Hindlimb muscle (tissue), 1 donor: ENCODE measurements at places on chromosomes 2 and 18.
A peak's percentile ranks its signal among the peaks of the same experiment; 100 is the strongest.

GRCh38 chr18:6215888-6216287 lies 198.8 kb downstream of the L3MBTL4 start:
- DNase-seq, result no peak

- DNase-seq, result peak; percentile 20
Measured at GRCh38 chr18:13003466-13003896, 12.3 kb downstream of the CEP192 start.

- DNase-seq, result no peak
Measured at GRCh38 chr2:199734651-199735050, 116.3 kb downstream of the FTCDNL1 start.

DNA sequence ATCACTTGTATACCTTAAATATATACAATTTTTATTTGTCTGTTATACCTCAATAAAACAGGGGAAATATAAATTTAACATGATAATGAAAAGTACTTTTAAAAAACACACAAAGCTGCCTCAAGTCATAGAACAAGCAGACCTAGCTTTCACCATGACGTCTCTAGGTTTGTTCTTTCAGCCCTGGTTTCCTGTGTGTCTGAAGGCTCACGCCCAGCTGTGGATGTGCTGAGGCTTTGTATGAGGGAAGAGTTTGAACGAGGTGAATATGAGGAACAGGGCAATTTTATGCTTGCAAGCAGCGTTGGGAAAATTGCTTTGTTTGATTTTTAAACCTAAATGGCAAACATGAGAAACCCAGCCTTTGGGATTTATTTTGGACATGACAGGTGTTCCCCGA lies 15.3 kb downstream of the SH3RF3 start:
- DNase-seq, result no peak

DNA sequence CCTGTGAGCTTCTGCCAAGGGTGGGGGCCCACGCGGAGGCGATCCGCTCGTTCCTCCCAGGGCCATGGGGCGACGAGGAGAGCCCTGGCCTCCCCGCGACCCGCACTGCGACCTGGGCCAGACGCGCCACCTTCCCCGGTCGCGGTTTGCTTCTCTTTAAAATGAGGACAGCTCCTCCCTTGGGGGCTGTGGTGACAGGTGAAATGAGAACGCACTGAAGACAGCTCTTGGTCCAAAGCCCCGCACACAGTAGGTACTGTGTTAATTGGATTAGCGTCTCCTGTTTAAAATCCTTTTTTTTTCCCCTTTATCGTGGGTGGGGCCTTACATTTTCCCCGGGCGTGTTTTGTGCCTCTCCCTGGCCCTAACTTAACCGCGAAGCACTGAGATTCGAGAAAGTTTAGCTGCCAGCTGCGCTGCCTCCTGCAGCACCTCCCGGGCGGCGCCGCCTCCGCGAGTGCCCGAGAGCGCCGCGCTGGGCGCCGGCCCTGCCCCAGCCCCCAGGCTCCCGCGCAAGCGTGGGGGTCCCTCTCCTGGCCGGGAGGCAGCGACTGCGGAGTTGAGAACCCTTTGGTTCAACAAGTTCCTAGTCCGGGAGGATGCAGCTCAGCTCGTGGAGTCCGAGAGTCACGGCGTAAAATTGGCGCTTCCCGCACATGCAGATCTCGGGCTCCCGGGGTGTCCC lies 1.1 kb downstream of the HPCAL1 start:
- peak; percentile 48 for DNase-seq

- DNase-seq, result no peak
Measured at GRCh38 chr2:23346029-23346428, 39.0 kb upstream of the KLHL29 start.

DNA sequence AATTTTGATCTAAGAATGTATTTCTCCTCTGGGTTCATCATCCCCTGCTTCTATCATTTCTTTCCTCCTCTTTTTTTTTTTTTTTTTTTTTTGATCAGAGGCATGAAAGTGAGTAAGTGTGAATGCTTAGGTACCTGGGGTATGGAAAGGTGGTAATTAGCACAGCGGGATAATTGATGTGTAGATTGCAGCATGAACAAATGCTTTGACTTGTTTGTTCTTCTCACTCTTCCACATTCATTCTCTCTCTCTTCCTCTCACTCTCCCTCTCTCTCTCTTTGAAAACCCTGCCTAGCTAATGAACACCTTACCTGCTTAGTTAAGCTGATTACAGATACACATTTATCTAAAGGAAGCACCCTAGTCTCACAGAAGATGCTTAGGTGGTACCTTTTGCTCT lies 74.7 kb downstream of the ZEB2 start:
- no peak for DNase-seq

GRCh38 chr18:46563317-46563716 lies 93.7 kb downstream of the LOXHD1 start:
- no peak for DNase-seq

GRCh38 chr2:206572725-206573124 lies 69.6 kb upstream of the FAM237A start:
- no peak for DNase-seq
